CD4-positive, alpha-beta memory T cell (primary cell): ENCODE measurements at places on chromosomes 3 and 15.

DNA sequence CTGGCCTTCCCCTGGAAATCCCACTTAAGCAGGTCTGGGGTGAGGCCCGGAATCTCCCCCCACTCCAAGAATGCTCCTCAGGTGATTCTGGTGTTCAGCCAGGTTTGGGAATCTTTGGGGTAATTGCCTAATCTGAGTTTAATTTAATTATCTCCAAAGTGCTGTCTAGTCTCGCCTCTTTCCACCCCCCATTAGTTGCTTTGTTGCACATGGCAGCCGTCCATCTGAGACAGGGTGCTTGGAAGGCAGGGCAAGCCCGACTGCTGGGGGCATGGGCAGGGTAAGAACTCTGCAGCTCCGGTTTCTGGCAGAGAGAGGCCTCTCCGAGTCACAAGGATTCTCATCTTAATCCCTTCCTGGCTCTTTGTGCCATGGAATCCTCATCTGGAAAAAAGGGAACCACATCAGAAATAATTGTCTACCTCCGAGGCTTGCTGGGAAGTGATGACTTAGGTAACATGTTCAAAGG is 15.0 kb downstream of the IL17RD start:
- H3K36me3 ChIP-seq = no peaks in the 10 kb centered on the region
- no peaks in the 10 kb centered on the region for H3K4me1 ChIP-seq
- DNase-seq = no peak
- no peaks in the 10 kb centered on the region for H3K27me3 ChIP-seq
- no peak overlapping the region for H3K27ac ChIP-seq
- H3K4me3 ChIP-seq = no peak overlapping the region

GRCh38 chr3:67484085-67484484 is 170.3 kb downstream of the SUCLG2 start:
- no peak for DNase-seq
- peaks cover 5% of the 10 kb centered on the region for H3K4me1 ChIP-seq
- H3K36me3 ChIP-seq = no peaks in the 10 kb centered on the region
- H3K4me3 ChIP-seq = no peak overlapping the region
- no peaks in the 10 kb centered on the region for H3K27me3 ChIP-seq
- no peak overlapping the region for H3K27ac ChIP-seq

GRCh38 chr3:133192967-133193366 is 154.8 kb downstream of the TMEM108 start:
- H3K4me3 ChIP-seq = no peak overlapping the region
- DNase-seq = no peak
- H3K27ac ChIP-seq = no peak overlapping the region
- H3K27me3 ChIP-seq = no peaks in the 10 kb centered on the region
- no peaks in the 10 kb centered on the region for H3K4me1 ChIP-seq

DNA sequence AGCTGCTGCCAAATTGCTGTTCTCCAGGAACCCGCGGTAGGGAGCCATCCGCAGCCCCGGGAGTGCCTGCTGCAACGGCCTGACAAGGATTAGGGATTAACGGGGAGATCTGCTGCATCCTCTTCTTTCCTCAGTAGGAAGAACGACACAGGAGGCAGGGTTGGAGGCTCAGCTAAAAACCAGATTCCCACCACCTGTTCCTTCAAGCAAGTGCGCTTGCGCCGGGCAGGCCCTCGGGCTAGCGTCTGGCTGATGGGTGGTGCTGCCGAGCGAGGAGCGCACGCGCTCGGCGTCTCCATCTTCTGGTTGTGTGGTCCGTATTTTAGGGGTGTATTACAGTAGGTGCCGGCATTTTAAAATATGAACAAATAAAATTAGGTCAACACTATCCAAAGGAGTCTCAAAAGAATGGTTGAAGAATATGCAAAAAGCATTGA is 25.4 kb upstream of the SLC25A26 start:
- no peaks in the 10 kb centered on the region for H3K36me3 ChIP-seq
- H3K27ac ChIP-seq = no peak overlapping the region
- peaks cover 4% of the 10 kb centered on the region for H3K27me3 ChIP-seq
- no peak overlapping the region for H3K4me3 ChIP-seq
- no peaks in the 10 kb centered on the region for H3K4me1 ChIP-seq

DNA sequence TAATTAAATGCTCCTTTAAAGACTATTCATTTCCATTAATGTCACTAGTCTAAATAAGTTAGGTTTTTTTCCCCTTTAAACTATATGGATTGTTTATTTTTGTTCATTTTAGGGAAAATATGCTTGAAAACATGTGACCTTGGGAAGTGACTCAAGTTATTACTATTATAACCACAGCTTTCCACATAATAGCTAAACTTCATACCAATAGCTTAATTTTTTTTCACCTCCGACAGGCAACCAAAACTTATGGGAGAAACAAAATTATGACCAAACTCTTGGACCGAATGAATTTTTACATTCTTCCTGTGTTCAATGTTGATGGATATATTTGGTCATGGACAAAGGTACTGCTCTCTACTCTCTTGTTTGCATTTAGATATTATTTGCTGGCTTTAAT is 16.2 kb downstream of the CPA3 start:
- no peak overlapping the region for H3K4me3 ChIP-seq
- H3K36me3 ChIP-seq = no peaks in the 10 kb centered on the region
- no peaks in the 10 kb centered on the region for H3K4me1 ChIP-seq
- DNase-seq = no peak

DNA sequence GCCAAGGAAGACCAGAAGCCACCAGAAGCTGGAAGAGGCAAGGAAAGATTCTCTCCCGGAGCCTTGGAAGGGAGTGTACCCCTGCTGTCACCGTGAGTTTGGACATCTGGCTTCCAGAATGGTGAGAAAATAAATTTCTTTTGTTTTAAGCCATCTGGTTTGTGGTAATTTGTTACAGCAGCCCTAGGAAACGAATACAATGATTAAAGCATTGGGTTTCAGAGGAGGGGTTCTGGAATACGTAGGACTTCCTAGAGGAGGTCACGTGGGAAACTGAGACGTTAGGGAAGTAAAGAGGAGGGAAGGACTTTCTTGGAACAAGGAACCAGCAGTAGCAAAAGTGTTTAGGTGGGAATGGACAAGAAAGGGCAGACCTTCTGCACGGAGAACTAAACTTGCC is 377.7 kb downstream of the IL20RB start:
- H3K4me3 ChIP-seq = no peak overlapping the region
- no peak overlapping the region for H3K27ac ChIP-seq
- no peak for DNase-seq
- H3K4me1 ChIP-seq = no peaks in the 10 kb centered on the region

GRCh38 chr3:160577556-160578195 is 12.3 kb upstream of the KPNA4 start:
- no peaks in the 10 kb centered on the region for H3K27me3 ChIP-seq
- H3K4me1 ChIP-seq = no peaks in the 10 kb centered on the region
- no peak overlapping the region for H3K27ac ChIP-seq
- H3K36me3 ChIP-seq = no peaks in the 10 kb centered on the region
- no peak for DNase-seq

GRCh38 chr15:98658831-98659699 is 10.7 kb downstream of the IGF1R start:
- no peak overlapping the region for H3K27ac ChIP-seq
- H3K27me3 ChIP-seq = no peaks in the 10 kb centered on the region
- peaks cover 3% of the 10 kb centered on the region for H3K4me1 ChIP-seq
- peak; percentile 40 for DNase-seq

DNA sequence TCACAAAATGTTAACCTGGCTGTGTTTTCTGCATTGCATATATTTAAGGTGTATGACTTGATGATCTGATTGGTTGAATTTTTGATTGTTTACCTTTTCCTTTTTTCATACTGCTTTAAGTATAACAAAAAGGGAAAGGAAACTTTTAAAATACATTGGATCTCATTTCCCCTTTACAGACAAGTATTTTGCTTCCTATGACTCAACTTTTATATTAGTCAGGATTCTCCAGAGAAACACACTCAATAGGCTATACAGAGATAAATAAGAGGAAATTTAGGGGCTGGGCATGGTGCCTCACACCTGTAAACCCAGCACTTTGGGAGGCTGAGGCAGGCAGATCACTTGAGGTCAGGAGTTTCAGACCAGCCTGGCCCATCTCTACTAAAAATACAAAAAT is 205.8 kb downstream of the TJP1 start:
- no peaks in the 10 kb centered on the region for H3K36me3 ChIP-seq
- H3K27ac ChIP-seq = no peak overlapping the region
- H3K4me3 ChIP-seq = no peak overlapping the region
- H3K27me3 ChIP-seq = no peaks in the 10 kb centered on the region
- H3K4me1 ChIP-seq = no peaks in the 10 kb centered on the region

GRCh38 chr3:196050597-196050996 is 31.3 kb downstream of the TFRC start:
- H3K27ac ChIP-seq = no peak overlapping the region
- H3K36me3 ChIP-seq = peaks cover 53% of the 10 kb centered on the region
- H3K27me3 ChIP-seq = no peaks in the 10 kb centered on the region
- no peak for DNase-seq
- no peak overlapping the region for H3K4me3 ChIP-seq

- no peak overlapping the region for H3K4me3 ChIP-seq
- DNase-seq = no peak
- no peaks in the 10 kb centered on the region for H3K36me3 ChIP-seq
- no peaks in the 10 kb centered on the region for H3K4me1 ChIP-seq
- no peaks in the 10 kb centered on the region for H3K27me3 ChIP-seq
Observed at GRCh38 chr3:161510510-161511260, 14.1 kb downstream of the OTOL1 start.

GRCh38 chr3:98963546-98963945 is 62.1 kb upstream of the DCBLD2 start:
- no peaks in the 10 kb centered on the region for H3K36me3 ChIP-seq
- H3K27me3 ChIP-seq = no peaks in the 10 kb centered on the region
- DNase-seq = no peak
- no peaks in the 10 kb centered on the region for H3K4me1 ChIP-seq
- H3K4me3 ChIP-seq = no peak overlapping the region

DNA sequence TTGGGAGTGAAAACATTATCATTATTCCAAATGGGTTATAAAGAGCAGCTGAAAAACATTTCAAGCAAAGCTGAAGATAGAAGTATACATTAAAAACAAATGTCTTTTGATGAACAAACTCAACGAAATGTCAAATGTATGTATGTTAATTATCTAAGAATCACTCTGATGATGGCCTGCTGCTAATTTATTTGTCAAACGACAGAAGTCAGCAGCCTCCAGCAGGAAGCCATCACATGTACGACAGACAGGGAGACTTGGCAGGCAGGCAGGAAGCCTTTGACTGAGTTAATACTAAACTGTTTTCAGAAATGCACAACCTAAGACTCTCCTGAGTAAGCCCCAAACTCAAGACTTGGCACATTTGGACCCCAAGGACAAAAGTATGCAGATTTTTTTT is 491.1 kb downstream of the ZNF385D start:
- H3K27me3 ChIP-seq = no peaks in the 10 kb centered on the region
- no peak for DNase-seq
- H3K27ac ChIP-seq = no peak overlapping the region
- H3K4me3 ChIP-seq = no peak overlapping the region

DNA sequence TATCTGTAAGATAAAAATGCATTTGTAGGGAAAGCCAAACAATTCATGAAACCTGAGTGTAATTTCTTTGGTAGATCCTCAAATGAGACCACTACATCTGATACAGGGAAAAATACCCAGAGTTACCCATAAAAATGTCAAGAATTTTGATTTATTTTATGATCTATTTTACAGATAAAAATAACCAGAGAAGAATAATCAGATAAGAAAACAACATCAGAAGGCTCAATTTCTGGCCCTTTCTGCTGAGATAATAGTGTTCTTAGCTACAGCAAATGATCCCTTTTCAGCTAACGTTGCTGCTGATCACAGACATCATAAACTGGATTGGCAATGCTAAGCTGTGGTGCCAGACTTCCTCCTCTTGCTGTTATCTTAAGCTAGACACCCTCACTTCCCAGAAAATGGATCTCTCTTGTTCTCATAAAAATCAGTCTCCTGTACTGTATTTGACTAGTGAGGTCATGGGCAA is 21.3 kb upstream of the TMEM108 start:
- H3K4me3 ChIP-seq = no peak overlapping the region
- no peaks in the 10 kb centered on the region for H3K27me3 ChIP-seq
- DNase-seq = no peak
- no peaks in the 10 kb centered on the region for H3K4me1 ChIP-seq
- H3K27ac ChIP-seq = no peak overlapping the region

DNA sequence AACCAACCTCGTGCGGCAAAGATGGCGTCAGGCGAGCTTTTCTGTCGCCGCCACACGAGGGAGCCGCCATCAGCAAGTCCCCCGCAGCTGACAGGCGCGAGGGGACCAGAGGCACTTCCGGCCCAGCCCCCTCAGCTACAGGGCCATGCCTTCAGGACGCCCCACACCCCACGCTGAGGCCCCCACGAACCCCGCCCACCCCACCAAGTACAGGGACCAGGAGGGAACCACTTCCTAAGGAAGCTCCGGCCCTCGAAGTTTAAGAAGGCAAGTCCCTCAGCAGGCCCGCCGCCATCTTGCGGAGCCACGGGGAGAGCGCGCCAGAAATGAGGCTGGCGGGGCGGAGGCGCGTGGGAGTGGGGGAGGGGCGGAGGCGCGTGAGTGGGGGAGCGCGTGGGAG is 790 bp downstream of the DAZL start:
- H3K27ac ChIP-seq = no peak overlapping the region
- no peaks in the 10 kb centered on the region for H3K27me3 ChIP-seq
- H3K36me3 ChIP-seq = no peaks in the 10 kb centered on the region
- DNase-seq = no peak
- peaks cover 4% of the 10 kb centered on the region for H3K4me1 ChIP-seq

DNA sequence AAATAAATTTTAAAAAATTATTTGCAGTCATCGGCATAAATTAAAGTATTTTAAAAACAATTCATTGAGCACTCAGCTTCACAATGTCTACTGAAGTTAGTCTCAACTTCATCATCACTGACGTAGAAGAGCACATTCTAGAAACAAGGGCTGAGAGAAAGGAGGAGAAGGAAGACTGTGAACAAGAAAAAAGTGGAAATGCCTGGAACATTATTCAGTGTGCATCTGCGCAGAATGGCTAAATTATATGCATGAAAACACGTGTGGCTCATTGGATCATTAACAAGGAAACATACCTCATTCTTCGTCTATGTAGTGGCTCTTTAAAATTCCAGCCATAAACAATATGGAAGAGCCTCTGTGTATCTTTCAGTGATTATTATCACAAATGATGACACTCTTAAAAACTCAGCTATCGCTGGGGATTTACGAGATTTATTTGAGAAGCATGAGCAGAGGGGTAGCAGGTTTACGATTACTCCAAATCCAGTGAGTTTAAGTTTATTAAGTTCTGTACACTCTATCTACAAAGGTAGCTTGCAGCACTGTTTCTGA is 404.2 kb upstream of the CDIN1 start:
- H3K4me3 ChIP-seq = no peak overlapping the region
- H3K27ac ChIP-seq = no peak overlapping the region
- DNase-seq = no peak

- no peak for DNase-seq
- H3K27ac ChIP-seq = no peak overlapping the region
- H3K27me3 ChIP-seq = no peaks in the 10 kb centered on the region
- H3K36me3 ChIP-seq = no peaks in the 10 kb centered on the region
- H3K4me3 ChIP-seq = no peak overlapping the region
- no peaks in the 10 kb centered on the region for H3K4me1 ChIP-seq
Observed at GRCh38 chr3:72666447-72666755, 181.8 kb downstream of the SHQ1 start.

GRCh38 chr3:149566292-149566975 is 91.4 kb downstream of the WWTR1 start:
- H3K36me3 ChIP-seq = no peaks in the 10 kb centered on the region
- no peak overlapping the region for H3K4me3 ChIP-seq
- H3K27me3 ChIP-seq = no peaks in the 10 kb centered on the region
- H3K27ac ChIP-seq = no peak overlapping the region
